ENCODE measurements at places on chromosomes 3 and 15.

GRCh38 chr15:59995568-59996297, 8.4 kb upstream of the FOXB1 start:
- DNase-seq = no peak

DNA sequence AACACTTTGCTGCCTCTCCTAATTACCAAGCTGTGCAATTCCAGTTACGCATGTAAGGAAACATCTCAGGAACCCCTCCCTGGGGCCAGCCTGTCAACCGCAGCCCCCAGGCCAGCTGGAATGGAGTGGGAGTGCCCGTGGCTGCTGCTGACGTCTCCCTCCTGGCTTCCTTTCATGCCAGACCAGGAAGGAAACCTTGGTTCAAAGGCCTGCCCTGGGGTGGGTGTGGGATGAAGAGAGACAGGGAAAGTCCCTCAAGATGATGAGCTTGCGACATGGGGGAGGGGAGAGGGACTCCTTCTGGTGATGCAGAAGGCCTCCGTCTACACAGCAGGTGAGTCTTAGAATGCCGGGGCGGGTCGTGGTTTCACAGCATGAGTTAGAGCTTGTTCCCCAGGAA, 11.4 kb upstream of the CYP11A1 start:
- DNase-seq = no peak

DNA sequence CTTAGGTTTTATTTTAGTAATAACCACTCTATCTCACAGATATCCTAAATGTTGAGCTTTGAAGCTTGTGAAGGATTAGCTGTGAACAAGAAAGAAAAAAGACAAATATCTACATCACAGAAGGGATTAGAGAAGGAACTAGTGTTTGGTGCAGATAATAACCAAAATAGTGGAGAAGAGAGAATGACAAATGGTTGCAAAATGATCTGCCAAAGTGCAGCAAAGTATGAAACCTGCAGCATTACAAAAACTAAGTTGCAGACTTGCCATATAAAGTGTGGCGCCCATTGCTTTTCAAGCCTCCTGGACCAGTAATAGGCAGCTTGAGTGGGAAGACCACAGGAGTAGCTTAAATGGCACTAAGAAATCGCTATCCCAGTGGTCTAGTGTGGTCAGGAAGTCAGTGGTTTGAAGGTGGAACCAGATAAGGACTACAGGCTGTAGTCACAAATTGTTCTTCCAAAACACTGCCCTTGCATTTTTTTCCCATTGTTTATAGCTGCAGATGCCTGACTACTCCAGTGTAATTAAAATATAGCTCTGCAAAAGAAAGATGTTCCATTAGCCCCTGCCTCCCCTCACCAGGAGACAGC, 20.7 kb downstream of the TPM1 start:
- no peak for DNase-seq

- no peak for DNase-seq
Observed at GRCh38 chr3:108202834-108203233, 19.4 kb downstream of the IFT57 start.

- no peak for DNase-seq
Observed at GRCh38 chr15:62280625-62281024, 115.5 kb upstream of the C2CD4B start.

DNA sequence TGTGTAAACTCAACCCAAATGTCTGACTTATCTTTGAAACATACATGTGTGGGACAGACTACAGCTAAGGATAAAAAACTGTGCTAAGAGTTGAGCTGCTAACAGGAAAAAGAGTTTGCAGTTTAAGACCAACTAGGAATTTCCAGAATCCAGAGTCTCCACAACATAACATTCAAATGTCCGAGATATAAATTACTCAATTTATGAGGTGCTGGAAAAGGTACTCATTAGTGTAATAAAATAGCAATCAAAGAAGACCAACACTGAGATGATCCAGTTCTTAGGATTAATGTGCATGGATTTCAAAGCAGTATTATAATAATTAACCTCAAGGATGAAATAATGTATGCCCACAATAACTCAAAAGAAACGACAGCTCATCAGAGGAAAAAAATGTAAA, 426.5 kb upstream of the KCNMB2 start:
- no peak for DNase-seq

- DNase-seq = no peak
Observed at GRCh38 chr15:69342460-69343076, 43.9 kb downstream of the PAQR5 start.

DNA sequence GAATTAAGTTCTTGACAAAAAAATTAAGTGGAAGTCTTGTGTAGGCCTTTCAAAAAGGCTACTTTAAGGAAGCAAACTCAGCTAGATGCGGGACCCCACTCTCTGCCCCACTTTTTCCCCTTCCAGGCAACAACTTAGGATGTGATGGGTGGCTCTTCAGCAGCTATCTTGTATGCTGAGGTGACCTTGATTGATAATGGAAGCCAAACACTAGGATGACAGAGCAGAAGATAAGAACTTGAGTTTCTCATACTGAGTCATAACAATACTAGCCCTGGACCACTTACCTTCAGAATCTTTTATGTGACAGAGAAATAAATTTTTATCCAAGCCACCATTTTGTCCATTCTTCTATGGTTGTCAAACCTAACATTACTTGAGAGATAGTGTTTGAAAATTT, 16.1 kb downstream of the PDCD10 start:
- no peak for DNase-seq

Measured in activated CD4-positive, CD25-positive, alpha-beta regulatory T cell (primary cell).